ENCODE measurements at places on chromosomes 13 and 19.

- no peak for DNase-seq
These were observed 17.8 kb downstream of the ACTL9 start for GRCh38 chr19:8680676-8681344.

GRCh38 chr19:10899151-10899653 lies 27.8 kb downstream of the CARM1 start:
- DNase-seq: no peak

DNA sequence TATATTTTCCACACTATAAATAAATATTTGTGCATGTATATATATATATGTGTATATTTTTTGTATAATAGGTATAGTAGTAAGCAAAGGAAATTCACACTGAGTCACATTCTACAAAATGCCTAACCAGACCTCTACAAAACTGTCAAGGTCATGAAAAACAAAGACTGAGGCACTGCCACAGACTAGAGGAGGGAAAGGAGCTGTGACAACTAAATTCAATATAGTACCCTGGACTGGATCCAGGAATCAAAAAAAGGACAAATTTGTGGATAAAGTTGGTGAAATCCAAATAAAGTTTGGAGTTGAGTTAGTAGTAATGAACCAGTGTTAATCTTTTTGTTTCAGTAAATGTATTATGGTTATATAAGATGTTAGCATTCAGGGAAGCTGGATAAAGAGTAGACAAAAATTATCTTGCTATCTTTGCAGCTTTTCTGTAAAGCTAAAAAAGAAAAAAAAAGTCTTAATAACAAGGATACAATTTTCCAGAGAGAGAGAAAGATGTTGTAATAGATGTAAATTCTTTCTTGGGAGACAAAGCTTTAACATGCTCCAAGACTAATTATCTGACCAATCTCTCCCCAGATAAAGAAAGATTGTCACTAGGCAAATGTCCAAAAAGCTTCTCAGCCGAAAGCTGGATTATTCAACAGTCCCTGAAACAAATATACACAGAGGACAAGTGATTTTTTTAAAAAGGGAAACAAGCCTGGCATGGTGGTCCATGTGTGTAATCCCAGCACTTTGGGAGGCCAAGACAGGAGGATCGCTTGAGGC lies 19.1 kb downstream of the SYDE1 start:
- DNase-seq: no peak

DNA sequence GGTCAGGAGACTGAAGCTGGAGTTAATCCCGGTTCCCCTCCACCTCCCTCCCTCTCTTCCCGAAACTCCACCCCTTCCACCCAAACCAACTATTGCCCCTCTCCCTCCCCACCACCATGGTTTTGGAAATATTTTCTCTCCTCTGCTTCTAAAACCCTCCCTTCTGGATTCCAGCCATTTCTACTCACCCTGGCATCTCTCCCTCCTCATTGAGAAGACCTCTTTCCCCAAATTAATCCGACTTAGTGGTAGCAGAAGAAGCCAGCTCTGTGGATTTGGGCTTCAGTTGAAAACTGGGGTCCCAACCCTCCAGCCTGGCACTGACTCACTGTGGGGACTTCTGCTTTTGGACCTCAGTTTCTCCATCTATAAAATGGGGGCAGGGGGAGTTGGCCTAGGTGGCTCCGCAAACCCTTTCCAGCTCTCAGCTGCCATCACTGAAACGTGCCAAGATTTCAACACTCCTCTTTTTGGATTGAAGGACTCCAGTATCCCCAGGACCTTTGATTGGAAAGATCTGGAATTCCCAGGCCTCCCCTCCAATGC lies 1.6 kb downstream of the GPR4 start:
- no peak for DNase-seq

DNA sequence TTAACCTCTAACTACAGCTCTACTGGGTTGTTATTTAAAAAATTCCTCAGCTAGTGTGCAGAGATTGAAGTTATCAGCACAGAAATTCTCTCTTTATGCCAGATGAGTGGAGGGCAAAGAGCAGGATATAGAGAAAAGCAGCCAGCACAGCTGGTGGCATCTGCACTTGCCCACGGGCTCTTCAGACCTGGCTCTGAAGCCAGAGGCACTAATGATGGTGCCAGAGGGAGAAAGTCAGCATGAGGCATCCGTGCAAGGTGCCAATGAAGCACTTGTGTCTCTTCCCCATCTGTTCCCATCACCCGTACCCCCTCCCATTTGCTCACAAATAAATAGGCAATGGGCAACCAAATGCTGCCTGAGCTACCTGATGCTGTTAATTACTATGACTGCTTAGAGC lies 138.9 kb downstream of the OLFM4 start:
- peak; percentile 58 for DNase-seq

- DNase-seq: no peak
These were observed 219.1 kb downstream of the IRS2 start for GRCh38 chr13:109567315-109567714.

DNA sequence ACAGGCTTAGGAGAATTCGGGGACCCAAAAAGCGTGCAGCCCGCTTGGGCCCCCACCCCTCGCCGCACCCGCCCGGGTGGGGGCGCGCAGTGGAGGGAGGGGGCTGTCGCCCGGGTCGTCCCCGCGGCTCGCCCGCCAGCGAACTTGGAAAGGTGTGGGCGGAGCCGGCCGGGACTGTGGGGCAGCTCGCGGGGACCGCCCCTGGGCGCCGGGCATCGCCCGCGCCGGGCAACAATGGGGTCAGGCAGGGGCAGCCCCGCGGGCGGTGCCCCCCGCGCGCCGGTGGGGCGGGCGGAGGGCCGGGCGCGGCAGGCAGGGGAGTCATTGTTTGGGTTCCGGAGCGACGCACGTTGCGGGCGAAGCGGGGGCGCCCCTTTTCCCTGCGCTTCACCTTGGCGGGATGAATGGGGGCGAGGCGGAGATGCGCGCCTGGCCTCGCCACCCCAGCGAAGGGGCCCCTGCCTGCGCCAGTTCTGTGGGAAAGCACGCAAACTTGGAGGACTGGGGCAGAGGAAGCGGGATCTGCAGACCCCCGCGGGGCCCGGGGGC lies 647 bp upstream of the KLF12 start:
- no peak for DNase-seq

GRCh38 chr13:38566519-38566918 lies 120.4 kb upstream of the FREM2 start:
- DNase-seq: peak; percentile 52

GRCh38 chr13:113220877-113221276 lies 11.5 kb downstream of the CUL4A start:
- DNase-seq: no peak

DNA sequence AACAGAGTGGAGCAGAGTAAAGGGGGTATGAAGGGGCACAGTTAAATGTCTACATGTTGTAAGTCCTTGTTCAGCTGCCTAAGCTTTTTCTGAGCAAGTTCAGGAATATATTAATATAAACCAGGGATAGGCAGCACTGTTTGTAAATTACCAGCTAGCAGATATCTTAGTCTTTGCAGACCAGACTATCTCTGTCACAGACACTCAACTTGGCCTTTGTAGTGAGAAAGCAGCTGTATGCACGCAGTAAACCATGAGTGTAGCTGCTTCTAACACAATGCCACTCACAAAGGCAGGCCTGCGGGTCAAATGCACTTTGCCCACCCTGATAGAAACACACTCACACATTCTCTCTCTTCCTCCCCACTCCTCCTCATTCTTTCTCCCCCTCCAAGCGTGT lies 1016.9 kb downstream of the UQCRFS1 start:
- DNase-seq: no peak

- DNase-seq: no peak
These were observed 2.0 kb downstream of the NAA16 start for GRCh38 chr13:41313117-41313516.

DNA sequence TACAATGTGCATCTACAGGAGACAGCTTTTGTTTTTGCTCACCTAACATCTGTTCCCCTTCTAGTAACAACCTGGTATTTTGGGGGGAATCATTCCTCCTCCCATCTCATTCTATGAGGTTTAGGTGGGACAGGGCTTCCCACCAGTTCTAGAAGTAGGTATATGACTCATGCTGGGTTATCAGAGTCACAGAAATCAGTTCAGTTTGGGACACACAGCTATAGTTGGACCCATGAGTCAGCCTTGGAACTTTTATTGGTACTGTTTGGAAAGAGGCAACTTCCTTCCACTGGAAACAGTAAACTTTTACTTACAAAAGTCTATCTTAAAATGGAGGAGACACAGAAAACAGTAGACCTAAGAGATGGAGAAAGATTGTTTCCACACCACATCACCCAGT lies 185.5 kb downstream of the DNAJC3 start:
- DNase-seq: no peak

GRCh38 chr19:39432677-39433025 lies 3.1 kb downstream of the RPS16 start:
- no peak for DNase-seq

- DNase-seq: no peak
These were observed at the start of gene IL12RB1 for GRCh38 chr19:18086590-18087138. Gene IL12RB1 (minus strand): TSS chr19:18086934. CDS start chr19:18086823, 111 bp downstream.

- DNase-seq: no peak
These were observed 361.2 kb downstream of the SUCLA2 start for GRCh38 chr13:47639738-47640447.

DNA sequence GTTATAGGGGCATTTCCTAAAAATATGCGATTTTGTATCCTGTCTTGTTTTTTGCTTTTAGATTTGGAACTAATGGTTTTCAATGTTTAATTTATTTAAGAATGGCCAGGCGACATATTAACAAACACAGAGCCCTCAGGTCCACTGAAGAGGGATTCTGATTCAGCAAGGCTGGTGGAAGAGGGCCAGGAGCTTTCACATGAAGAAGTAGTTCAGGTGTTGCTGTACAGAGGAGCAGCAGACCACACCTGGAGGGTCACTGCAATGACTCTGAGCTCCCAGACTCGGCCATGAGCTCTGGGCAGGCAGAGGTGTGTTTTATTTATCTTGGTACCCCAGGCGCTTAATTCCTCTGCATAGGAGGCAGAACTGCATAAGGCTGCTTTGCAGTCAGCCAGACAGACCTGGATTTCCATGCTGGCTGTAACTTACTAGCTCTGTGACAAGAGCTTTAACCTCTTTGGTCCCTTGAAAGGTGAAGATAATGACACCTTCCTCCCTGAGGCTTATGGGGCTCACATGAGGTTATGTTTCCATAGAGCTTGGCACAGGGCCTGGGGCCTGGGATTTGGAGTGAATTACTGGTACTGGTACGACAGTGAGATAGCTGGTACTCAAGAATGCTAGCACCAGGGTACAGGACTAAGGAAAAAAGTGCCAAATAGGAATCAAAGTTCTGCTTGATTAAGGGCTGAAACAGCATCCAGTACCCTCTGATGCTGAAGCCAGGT lies 184.7 kb downstream of the OXGR1 start:
- DNase-seq: no peak

DNA sequence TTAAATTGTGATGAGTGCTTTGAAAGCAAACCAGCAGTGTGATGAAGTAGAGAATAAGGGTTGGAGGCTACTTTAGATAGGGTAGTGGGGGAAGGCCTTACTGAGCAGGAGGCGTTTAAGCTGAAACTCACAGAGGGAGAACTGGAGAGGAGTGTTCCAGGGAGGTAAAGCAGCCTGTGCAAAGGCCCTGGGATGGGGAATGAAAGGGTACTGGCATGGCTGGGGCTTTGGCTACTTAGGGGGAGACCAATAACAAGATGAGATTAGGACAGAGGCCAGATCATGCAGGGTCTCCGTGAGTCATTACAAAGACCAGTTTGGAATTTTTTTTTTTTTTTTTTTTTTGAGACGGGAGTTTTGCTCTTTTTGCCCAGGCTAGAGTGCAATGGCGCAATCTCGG lies 1.1 kb downstream of the PPP5C start:
- DNase-seq: no peak

GRCh38 chr19:34120846-34121639 lies 51.3 kb upstream of the LSM14A start:
- no peak for DNase-seq

DNA sequence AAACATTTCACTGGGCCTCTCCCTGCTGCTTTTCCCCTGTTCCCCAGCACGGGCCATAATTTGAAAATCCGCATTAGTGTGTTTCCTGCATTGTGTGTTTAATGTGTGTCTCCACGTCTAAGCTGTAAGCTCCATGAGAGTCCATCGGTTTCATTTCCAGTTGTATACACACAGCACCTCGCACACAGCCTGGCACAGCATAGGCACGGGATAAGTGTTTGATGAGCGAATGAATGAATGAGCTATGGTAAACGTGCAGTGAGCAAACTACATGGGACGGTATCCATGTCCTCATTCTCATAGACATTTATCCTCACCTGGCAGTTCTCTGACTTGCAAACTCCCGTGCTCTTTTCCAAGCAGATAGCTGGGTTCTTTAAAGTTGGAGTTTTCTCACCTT lies 106.1 kb downstream of the RAB20 start:
- DNase-seq: no peak

DNA sequence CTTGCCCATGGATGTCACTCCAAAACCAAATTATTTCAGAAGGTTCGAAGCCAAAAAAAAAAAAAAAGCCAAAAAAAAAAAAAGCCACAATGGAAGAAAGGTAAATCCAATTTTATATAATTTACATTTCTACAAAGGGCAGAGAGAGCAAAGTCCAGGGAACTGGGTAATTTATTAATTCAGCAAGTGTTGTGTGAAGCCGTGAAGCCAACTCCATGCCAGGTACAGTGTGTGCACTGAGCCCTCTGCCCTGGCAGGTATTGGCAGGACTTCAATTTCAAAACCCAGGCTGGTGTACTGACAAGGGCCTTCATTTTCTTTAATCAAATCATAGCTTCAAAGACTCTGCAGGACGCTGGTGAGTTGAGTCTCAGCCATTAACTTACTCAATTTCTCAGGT lies 5.5 kb upstream of the RFPL4A start:
- DNase-seq: no peak

DNA sequence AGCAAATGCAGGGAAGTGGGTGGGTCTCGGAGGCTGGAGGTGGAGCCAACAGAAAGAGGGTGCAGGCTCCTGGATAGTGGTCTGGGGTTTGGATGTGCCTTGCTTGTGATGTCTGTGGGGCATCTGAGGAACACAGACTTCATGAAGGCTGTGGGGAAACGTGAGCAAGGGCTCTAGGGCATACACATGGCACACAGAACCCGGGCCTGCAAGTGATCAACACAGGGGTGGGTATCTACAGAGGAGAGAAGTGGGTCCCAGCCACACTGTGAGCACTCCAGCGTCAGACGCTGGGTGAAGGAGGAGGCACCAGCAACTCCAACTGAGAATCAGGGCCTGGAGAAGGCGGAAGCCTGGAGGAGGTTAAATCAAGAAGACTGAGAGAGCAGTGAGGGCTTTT lies 5.4 kb upstream of the UBE2M start:
- DNase-seq: no peak

- DNase-seq: no peak
These were observed 907 bp downstream of the KDELR1 start for GRCh38 chr19:48390188-48391099.

GRCh38 chr13:73894995-73895571 lies 239.1 kb downstream of the KLF12 start:
- no peak for DNase-seq
